NCI-H510A (cell line): ENCODE measurements at places on chromosomes 6 and 20.

DNA sequence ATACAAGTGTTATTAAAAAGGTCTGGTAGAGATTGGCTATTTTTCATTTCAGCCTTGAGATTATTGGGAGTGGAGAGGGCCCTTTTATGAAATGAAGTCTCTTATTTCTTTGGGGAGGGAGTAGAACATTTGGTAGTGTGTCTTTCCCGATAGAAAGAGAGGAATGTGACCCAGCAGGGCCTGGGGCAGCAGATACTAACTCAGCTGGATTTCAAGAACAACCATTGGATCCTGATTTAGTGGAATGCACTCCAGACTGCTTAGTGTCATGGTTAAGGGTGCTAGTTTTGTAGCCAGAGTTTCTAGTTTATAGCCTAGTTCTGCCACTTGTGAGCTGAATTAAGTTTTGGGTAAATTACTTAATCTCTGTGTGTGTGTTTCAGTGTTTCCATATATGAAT lies 18.4 kb upstream of the FLRT3 start:
- DNase-seq: no peak

DNA sequence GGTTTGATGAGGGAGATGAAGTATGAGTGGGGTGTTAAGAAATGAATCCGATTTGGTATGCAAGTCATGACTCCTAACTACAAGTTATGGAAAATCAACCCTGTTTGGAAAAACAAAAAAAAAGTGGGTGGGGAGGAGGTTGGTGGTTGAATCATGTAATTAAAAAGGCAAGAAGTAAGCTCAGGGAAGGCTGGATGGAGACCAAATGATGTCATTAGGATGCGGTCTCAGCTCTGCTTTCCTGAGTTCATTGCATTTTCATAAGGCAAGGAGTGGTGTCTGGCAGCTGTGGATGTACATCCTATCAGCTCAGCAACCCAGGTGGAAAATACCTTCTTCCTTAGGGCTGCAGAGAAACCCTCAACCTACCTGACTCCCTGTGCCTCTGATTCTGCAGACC lies 60.4 kb upstream of the AKAP12 start:
- no peak for DNase-seq

GRCh38 chr6:87183687-87184086 lies 28.3 kb downstream of the ZNF292 start:
- DNase-seq: no peak

DNA sequence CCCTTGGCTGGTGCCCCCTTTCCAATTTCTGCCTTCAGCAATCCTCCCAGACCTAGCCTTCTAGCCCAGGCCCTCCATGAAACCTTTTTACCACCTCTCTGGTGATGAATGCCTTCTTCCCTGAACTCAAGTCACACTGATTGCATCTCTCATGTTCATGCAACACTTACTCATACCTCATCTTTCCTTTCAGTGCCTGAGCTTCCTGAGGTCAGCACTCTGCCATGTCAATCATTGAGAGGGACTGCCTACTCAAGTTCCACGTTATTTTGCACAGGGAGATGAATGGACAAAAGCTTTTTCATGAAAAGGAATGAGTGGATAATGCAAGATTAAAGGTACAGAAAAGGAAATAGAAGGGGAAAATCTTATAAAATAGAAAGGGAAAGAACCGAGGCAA lies 60.1 kb upstream of the PLEKHG1 start:
- DNase-seq: no peak

- DNase-seq: no peak
These were observed 661.3 kb downstream of the CD109 start for GRCh38 chr6:74357321-74357720.

DNA sequence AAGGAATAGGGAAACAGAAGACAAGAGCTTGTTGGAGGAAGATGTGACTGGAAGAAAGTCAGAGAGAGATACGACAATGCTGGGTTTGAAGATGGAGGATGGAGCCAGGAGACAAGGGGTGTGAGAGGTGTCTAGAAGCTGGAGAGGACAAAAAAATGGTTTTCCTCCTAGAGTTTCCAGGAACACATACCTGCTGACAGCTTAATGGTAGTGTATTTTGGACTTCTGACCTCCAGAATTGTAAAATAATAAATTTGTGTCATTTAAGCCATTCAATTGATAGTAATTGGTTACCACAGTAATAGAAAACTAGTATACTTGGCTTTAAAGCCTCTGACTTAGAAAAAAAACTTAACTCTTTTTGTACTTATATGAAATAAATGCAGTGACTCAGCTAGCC lies 3.6 kb downstream of the AIG1 start:
- DNase-seq: no peak
